CD8-positive, alpha-beta memory T cell (primary cell): ENCODE measurements at places on chromosomes 5 and 9.

GRCh38 chr5:87844866-87845265, 423.8 kb downstream of the TMEM161B start:
- DNase-seq: no peak

- DNase-seq: peak; percentile 58
Measured at GRCh38 chr9:95981761-95982390, 106.4 kb downstream of the ERCC6L2 start.

- DNase-seq: no peak
Measured at GRCh38 chr5:54719384-54720283, 202.1 kb downstream of the SNX18 start.

DNA sequence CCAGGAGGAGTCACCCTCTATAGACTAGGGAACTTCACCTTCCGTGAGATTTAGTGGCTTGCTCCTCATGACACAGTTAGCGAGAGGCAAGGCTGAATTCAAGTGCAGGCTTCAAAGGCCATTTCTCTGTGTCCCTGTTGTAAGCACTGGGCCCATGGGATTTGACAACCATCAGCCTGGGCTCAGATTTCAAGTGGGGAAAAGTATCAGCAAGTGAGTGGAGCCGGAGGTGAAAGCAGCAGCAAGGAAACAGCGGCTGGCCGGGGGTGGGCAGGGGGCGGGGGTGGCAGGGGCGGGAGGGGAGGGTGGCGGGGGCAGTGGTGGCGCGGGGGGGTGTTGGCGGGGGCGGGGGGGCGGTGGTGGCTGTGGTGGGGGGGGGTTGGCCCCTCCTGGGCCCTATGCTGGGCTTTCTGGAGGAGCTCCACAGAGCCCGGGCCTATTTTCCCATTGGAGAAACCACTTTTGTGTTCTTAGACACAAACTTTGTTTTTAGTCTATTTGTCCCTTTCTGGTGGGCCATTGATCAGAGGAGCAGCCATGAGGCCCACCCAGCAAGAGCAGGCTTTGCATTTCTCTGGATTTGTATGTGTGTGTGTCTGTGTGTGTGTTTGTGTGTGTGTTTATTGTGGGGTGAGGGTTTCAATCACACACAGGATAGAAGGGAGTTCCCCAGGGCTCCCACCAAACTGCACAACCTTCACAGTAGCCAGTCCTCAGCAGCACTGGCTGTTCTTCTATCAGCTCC, 165.4 kb upstream of the RAI14 start:
- DNase-seq: no peak

DNA sequence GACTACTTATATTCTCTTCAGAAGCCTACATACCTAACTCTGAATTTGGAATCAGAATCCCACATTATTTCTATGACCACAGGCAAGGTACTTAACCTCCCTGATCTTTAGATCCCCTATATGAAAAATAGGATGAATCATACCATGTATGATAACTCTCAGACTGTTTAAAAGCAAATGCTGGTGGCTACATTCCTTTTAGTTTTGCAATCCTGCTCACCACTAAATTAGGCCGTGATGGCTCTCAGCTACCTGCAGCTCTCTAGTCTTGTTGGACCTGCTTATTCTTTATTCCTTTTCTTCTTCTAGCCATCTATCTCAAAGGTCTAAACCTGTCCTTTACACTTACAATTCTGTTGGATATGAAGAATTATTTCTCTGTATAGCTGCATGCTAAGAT, 303.4 kb upstream of the ATP10B start:
- no peak for DNase-seq

DNA sequence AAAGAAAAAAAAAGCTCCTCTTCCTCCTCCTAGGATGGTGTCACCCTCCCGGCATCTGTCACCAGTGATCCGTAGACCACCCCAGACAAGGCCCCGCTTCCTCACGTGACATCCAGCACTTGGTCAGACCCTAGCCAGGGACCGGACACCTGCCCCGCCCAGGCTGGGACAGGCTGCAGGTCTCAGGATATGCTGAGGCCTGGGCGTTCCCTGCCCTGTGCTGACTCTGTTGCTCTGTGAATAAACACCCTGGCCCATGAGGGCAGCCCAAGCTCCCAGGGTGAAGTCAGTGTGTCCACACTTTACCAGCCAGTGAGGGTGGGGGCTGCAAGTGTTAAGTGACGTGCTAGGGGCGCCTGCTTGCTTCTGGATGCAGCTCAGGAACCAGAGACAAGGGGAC, 5.6 kb downstream of the EDF1 start:
- DNase-seq: no peak

DNA sequence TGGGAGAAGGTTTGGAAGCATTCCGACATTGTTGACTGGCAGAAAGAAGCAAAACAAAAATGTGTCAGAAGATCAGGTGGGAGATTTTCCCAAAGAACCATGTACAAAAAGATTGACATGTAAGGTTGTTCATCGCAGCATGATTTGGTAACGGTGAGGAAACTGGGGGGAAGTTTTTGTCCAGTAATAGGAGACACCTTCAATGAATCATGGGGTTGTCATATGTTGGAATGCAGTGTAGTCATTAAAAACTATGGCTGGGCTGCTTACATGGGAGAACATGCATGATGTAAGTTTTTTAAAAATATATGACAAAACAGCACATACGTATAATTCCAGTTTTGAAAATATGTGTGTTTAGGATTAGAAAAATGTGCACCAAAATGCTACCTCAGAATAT, 50.5 kb downstream of the HSD17B3 start:
- DNase-seq: no peak

DNA sequence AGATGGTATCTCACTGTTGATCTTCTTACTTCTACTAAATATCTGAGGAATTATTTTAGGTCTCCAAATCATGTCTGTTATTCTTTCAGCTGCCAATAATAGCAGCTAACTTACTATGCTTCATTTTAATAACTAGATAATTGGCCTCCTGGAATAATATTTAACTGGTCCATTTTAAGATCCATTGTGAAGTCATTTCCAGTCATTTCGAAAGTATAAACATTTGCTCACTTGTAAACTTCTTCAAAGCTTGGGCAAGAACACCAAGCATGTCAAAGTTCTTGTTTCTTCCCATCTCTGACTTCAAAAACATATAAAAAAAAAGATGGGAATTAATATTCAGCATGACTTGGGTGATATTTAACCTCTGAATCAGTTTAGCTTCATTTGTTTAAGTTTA, 61.4 kb upstream of the MRPS30 start:
- no peak for DNase-seq

GRCh38 chr5:3601061-3601710, 5.6 kb downstream of the IRX1 start:
- no peak for DNase-seq

- DNase-seq: no peak
Measured at GRCh38 chr5:37916525-37916924, 76.7 kb upstream of the GDNF start.

DNA sequence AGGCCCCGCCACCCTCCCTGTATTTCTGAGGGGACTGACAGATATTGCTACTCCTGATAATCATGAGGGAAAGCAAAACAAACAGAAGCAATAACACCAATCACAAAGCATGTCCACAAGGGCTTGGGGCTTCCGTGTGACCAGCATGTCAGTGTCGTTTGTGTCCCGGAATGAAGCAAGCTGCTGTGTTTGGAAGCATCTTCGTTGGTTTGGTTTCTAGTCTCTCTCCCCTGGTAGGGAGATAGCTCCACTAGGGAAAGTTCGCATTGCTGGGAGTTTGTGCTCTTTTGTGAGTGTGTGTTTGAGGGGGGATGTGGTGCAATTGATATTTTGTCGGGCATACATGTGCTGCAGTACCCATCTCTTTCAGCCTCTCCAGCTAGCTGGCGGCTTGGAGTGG, 1.4 kb downstream of the GRIA1 start:
- no peak for DNase-seq

DNA sequence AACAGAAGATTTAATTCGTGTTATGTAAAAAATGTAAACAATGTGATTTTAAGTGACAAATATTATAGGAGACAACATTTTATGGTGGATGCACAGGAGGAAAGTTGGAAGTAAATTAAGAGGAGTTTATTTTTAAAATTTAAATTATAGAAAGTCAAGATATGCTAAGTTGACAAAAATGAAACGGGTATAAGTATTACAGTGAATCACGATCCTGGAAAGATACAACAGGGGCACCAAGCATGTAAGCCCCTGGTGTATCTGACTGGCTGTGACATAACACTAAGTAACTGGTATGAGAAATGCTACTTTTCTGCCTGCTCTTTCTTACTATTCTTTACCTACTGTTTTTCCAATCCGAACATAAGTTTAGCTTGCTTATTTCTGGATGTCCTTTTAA, 419.8 kb upstream of the CHD1 start:
- no peak for DNase-seq

GRCh38 chr9:103734471-103734870, 359.6 kb upstream of the SMC2 start:
- no peak for DNase-seq

DNA sequence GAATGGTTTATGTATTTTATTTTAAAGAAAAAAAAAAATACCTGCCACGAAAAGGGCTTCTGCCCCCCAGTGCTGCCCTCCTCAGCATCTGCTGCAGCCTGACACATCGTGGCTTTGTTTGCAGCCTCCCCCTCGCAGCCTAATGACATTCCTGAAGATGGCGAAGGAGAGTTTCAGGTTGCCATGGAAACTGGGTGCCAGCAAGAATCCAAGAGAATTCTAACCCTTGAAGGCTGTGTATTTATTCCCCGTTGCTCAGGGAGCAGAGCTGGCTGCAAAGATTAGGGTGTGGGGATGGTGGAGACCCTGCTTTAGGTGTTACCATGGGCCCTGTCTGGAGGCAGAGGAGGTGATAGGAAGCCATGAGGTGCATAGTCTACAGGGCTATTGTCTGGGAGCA, 126.6 kb downstream of the NSG2 start:
- no peak for DNase-seq

- DNase-seq: no peak
Measured at GRCh38 chr5:103821361-103821760, 258.8 kb upstream of the NUDT12 start.

DNA sequence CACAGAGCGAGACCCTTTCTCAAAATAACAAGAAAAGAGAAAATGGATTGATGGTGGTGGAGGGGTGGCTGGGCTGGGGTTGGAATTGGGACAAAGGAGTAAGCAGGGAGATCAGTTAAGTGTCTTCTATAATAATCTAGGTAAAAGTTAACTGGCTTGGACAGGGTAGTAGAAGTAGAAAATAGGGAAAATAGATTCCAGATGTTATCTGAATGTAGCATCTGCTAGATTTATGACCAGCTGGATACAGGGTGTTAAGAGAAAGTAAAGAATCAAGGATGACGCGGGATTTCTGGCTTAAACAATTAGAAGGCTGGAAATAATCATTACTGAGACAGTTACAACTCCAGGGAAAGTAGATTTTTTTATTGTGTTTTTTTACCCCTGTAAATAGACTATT, 13.0 kb downstream of the PPP6C start:
- no peak for DNase-seq

GRCh38 chr5:135216471-135217343, 182.3 kb downstream of the MACROH2A1 start:
- DNase-seq: no peak
